ENCODE measurements at places on chromosomes 1 and 21.

- no peak for DNase-seq
Measured at GRCh38 chr1:170318141-170318540, 172.4 kb downstream of the NTMT2 start.

GRCh38 chr1:147078606-147079399, 93.5 kb downstream of the PRKAB2 start:
- no peak for DNase-seq

DNA sequence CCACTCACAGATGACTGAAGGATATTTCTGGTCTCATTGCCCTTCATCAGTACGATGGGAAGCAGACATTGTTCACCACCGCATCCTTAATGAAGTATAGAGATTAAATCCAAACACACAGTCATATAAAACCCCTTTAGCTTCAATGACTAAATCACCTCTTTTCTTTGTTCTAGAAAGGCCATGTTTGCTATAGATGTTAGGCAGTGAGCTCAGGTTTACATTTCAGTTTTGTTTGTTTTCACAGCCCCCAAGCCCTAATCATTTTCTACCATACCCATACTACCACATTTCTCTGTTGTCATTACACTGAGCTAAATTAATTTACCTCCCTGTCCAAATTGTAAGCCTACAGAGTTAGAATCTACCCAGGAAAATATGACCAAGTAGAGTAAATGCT, 385.1 kb downstream of the NTNG1 start:
- DNase-seq: no peak

- DNase-seq: no peak
Measured at GRCh38 chr1:11653101-11653860, 948 bp downstream of the FBXO2 start.

DNA sequence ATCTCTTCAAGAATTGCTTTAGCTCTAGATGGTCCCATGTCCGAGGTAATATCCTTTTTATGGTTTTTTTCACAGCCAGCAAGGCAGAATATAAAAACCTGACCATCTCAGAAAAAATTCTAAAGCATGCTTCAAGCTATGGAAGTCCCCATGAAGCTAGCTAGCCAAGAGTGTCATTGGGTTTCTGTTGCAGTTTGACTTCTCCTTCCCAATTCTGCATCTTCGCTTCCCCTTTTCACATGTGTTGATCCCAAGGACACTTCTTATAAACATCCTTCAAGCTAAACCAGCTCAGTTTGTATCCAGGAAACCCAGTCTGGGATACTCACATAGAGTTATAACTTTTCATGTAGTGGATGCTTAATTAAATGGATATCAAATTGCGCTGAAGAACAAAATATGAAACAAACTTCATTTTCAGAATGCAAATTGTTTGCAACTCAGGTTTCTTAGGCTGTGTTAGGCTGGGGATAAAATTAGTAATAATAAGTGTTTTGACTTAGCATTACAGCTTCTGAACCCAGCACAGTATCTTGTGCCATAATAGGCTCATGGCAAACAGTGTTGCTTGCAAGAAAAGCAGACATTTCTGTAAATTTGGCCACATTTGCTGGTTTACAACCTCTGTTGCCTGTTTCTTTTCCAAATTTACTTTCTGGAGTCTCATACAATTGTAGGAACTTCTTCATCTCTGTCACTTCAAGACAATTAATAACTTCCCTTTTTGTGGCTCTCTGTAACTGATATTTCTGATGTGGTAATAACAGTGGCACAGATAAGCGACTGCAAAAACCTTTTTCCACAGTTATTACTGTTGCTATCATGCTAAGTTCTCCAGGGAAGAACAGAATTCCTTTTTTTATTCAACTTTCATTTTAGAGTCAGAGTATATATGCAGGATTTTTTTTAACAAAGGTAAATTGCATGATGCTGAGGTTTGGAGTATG, 53.2 kb downstream of the NCAM2 start:
- DNase-seq: no peak

GRCh38 chr1:187383366-187383765, 554.6 kb downstream of the PLA2G4A start:
- DNase-seq: no peak

Data from CD8-positive, alpha-beta T cell (primary cell).